ENCODE measurements at places on chromosomes 13 and 19.

- DNase-seq = no peak
These were observed 96.3 kb downstream of the VWA8 start for GRCh38 chr13:41864658-41865057.

DNA sequence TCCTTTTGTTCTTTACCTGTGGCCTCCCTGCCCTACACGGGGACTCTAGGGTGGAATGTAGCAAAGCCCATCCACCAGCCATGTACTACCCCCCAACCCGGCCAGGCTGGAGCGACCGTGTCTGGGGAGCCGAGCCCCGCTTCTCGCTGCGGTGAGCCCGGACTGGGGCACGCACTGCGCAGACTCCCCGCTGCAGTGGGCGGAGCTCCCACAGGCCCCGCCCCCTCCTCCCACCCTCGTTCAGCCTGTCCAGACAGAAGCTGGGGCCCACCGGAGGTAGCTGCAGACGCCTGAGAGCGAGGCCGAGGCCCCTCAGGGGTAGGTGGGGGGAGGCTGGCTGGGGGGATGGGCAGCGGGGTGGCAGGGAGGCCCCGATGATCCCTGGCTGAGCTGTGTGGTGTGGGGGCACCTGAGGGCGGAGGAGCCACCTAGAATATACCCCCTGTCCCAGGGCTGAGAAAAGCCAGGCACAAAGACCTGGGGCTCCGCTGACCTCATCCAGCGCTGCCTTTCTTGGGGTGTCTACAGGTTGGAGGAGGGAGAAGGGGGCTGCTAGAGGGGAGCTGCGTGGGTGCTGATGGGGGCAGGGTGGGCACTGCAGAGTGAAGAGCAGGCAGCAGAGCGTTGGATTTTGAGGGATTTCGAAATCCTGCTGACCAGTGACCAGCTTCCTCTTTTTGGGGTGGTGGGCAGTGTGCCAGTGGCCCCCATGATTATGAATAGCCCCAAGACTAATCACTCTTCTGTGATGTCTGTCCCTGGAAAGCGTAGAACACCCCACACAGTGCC lies 17.3 kb downstream of the PLD3 start:
- DNase-seq = no peak

DNA sequence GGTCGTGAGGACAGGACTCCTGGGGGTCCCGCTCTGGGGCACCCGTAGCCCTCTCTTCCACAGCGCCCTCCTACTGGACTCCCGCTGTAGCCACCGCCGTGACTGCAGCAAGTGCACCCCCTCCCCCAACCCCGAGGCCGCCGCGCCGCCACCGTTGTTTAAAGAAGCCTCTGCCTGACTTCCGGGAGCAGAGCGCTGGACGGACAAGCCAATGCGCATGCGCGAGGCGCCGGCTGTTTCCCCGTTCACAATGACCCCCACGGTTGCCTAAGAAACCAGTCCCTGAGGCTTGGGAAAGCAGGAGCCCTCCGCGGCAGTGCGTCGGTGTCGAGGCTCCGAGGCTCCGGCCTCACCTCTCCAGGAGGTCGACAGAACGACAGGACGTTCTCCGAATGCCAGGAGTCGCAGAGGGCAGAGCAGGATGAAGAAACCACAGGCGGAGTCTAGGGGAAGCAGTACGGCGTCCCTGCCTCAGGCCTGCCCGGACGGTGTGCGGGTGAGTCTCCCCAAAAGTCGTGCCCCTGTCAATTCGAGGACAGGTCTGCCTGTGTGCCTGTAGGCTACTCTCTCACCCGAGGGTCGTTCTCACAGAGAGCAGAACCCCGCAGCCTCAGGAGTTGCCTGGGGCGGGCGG lies 70.5 kb upstream of the ZNF420 start:
- DNase-seq = peak; percentile 56

- DNase-seq = peak; percentile 49
These were observed 3.1 kb downstream of the PCDH8 start for GRCh38 chr13:52845334-52845761.

GRCh38 chr19:18274219-18274780 lies at the start of gene IQCN:
IQCN (minus strand) TSS chr19:18274452; CDS start chr19:18269478, 4,974 bp downstream.
- no peak for DNase-seq

DNA sequence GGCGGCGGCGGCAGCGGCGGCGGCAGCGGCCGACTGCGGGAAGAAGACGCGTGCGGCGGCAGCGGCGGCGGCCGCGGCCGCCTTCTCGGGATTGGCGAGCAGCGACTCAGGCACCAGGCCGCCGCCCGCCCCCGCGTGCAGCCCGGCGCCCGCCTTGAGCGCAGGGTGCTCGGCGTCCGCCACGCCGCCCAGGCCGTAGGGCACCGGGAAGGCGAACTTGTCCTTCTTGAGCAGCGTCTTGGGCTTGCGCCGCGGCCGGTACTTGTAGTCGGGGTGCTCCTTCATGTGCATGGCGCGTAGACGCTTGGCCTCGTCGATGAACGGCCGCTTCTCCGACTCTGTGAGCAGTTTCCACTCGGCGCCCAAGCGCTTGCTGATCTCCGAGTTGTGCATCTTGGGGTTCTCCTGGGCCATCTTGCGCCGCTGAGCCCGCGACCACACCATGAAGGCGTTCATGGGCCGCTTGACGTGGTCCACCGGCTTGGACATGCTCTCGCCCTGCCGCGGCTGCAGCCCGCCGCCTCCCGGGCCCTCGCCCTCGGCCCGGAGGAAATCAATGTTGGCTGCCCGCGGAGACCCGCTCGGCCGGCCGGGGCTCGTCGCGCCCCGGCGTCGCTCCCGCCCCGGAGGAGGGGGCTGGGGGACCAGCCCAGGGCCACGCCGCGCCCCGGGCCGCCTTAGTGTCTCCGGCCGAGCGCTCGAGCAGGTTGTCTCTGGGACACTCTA lies 621 bp downstream of the SOX21 start:
- DNase-seq = peak; percentile 56

GRCh38 chr13:38850868-38851626 lies 139.6 kb downstream of the STOML3 start:
- DNase-seq = no peak

DNA sequence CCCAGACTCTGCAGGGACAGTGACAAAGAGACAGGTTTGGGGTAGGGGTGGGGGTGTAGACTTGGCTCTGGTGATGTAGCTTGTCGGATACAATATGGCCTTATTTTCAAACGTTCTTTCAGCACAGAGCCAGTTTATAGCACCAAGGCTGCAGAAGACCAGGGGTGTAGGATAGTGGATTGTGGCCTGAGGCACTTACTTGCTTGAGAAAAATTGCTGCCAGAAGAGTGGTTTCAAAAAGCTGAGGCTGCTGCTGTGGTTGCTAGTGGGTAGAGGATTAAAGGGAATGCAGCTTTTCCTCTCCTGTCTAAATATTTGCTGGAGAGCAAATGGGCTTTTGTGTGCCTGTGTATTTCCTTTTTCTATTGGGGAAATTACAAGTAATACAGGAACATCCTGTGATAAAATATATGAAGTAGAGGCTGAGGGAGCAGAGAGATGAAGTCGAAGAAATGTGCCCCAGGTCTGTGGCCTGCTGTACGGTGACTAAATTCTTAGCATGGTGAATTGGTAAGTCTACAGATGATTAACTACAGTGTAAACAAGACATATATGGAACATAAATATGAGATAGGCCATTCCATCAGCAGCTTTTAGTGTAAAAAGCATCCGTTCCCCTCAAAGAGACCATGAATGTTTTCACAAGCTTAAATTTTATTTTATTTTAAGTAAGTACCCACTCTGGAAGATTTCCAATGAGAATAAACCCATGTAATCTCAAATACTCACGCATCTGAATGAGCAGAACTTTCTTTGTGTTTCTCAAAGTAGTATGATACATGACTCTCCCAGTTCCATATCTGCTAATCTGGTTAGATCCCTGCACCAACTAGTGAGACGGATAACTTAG lies 112.9 kb downstream of the LRCH1 start:
- peak; percentile 5 for DNase-seq

GRCh38 chr13:78024996-78025395 lies 106.4 kb upstream of the EDNRB start:
- DNase-seq = no peak

GRCh38 chr19:4206818-4207484 lies 22.4 kb upstream of the EBI3 start:
- DNase-seq = no peak

DNA sequence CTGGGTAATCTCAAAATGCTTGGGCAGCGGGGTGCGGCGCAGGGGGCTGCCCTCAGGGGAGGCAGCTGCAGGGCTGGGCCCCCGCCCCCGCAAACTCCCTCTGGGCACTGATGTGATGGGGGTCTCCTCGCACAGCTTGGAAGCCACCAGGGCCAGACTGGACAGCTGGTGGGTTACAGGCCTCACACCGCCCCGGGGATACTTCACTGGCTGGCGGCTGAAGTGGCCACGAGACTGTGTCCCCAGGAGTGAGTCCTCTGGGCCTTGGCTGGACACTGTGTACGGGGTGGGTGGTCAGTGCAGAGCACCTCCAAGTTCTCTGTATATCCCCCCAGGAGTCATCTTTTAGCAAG lies 2.0 kb upstream of the LPAR2 start:
- no peak for DNase-seq

DNA sequence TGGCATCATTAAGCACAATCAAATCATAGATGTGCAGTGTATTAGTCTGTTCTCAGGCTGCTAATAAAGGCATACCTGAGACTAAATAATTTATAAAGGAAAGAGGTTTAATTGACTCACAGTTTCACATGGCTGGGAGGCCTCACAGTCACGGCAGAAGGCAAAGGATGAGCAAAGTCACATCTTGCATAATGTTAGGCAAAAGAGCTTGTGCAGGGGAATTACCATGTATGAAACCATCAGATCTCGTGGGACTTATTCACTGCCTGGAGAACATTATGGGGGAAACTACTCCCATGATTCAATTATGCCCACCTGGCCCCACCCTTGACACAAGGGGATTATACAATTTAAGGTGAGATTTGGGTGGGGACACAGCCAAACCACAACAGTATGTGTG lies 245.2 kb upstream of the DACH1 start:
- DNase-seq = no peak

DNA sequence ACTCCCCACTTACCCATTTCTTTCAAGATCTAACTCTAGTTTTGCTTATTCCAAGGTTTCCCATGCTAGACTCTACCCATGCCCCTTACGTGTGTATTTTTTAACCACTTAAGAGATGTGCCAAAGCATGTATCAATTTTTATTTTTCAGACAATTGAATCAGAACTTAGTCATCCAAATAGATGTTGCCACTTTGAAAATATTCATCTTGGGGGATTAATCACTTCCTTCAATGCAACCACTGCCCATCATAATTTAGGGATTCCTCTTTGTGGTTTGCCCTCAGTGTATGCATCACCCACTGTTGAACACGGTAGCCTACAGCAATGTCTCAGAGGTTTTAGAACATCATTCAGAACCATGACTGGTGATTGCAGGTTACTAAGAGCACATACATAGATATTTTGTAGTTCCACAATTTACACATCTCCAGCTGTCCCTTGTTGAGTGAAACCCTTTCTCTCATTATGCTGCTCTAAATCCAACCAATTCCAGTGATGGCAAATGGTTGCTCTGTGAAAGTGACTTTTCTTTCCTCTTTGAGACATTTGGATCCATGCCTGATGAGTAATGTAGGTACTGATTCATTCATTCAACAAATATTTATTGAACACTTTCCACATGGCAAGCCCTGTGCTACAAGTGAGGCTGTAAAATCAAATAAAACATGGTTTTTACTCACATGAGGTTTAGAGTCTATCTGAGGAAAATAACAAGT lies 60.6 kb upstream of the SERP2 start:
- DNase-seq = no peak

- no peak for DNase-seq
These were observed 5.7 kb downstream of the PIP5K1C start for GRCh38 chr19:3694361-3695123.

DNA sequence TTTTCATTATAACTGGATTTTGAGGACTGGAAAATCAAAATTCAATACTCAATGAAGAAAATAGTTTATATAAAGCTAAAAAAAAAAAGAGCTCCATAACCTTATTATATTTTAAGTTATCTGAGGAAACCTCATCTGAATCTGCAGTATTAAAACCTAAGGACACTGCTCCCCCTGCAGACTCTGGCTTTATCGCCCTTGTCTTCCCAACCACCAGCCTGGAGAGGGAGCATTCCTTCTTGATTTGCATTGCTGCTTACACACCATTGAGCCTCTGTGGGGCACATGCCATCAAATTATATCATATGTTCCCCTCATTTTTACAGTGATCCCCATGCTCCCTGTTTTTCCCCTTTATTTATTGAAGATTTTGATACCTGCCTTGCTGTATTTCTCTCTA lies 871.4 kb upstream of the GPC6 start:
- DNase-seq = peak; percentile 59

DNA sequence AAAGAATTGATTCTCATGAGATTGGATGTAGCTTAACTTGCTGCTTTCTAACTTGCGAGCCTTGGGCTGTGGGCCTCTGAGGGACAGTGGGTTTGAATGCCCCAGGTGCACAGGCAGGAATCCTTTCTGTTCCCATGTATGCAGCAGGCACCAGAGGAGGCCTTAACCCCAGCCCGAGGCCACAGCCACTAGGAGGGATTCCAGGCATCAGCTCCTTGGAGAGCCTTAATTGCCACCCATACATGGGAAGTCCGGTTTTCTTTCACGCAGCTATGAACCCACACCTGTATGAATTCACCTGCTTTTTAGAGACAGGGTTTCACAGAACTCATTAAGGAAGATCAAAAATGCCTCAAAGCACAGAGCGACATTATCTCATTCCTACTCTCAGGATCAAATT lies 117.9 kb downstream of the CRYL1 start:
- DNase-seq = no peak

DNA sequence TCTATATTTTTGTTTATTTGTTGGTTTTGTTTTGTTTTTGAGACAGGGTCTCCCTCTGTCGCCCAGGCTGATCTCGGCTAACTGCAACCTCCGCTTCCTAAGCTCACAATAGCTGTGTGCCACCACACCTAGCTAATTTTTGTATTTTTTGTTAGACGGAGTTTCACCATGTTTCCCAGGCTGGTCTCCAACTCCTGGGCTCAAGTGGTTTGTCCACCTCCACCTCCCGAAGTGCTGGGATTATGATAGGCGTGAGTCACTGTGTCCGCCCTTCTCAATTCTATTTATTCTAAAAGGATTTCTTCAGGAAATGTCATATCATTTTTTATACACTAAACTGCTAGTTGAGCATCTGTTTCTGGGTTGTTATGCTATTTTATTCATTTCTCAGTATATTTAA lies 1206.0 kb downstream of the OLFM4 start:
- no peak for DNase-seq

- no peak for DNase-seq
These were observed 482.5 kb upstream of the SPRY2 start for GRCh38 chr13:80823472-80823871.

DNA sequence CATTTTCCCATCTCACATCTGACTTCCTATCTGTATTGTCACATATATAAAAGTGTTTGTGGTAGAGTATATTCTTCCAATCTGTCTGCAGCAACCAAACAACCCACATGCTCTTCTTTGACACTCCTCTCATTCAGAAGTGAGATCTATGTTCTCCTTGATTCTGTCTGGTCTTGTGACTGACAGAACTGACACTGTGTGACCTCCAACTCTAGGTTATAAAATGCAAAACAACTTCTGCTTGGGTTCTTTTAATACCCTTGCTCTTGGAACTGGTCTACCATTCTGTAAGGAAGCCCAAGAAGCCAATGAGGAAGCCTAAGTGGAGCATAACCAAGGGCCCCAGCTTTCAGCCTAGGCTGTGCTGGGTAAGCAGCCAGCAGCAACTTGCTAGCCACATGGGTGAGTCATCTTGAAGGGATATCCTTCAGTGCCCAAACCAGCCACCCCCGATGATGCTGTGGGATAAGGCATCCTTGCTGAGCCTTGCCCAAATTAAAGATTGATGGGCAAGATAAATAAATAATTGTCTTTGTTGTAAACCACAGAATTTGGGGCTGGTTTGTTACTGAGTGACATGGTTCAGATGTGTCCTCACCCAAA lies 18.4 kb upstream of the ITM2B start:
- no peak for DNase-seq

- DNase-seq = no peak
These were observed 2.1 kb downstream of the UNC13A start for GRCh38 chr19:17686023-17686521.
